Panc1 (cell line): ENCODE measurements at places on chromosomes 3 and 15.

DNA sequence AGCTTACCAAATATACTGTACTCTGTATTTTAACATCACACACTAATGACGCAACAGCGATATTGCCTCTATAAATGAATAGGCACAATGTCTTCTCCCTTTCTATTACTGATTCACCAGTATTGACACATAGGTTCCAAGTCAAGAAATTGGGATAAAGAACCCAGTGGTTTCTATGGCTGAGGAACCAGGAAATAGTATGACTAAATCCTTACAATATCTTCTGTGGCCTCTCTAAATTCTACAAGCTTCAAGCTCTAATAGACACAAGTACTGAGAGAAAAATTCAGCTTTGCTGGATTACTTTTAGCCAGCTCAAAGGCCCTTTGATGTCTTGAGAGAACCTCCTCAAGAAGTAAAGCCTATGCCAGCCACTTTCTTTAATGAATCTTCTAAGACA lies 162.5 kb downstream of the DPH6 start:
- DNase-seq, result no peak

GRCh38 chr3:194212161-194212844 lies 76.4 kb downstream of the HES1 start:
- DNase-seq, result no peak

- no peak for DNase-seq
These were observed 21.0 kb downstream of the PLXNB1 start for GRCh38 chr3:48408823-48409281.

GRCh38 chr15:70375006-70375431 lies 277.3 kb upstream of the TLE3 start:
- DNase-seq, result no peak

- DNase-seq, result no peak
These were observed 6.7 kb downstream of the ZDHHC3 start for GRCh38 chr3:44969154-44969827.

DNA sequence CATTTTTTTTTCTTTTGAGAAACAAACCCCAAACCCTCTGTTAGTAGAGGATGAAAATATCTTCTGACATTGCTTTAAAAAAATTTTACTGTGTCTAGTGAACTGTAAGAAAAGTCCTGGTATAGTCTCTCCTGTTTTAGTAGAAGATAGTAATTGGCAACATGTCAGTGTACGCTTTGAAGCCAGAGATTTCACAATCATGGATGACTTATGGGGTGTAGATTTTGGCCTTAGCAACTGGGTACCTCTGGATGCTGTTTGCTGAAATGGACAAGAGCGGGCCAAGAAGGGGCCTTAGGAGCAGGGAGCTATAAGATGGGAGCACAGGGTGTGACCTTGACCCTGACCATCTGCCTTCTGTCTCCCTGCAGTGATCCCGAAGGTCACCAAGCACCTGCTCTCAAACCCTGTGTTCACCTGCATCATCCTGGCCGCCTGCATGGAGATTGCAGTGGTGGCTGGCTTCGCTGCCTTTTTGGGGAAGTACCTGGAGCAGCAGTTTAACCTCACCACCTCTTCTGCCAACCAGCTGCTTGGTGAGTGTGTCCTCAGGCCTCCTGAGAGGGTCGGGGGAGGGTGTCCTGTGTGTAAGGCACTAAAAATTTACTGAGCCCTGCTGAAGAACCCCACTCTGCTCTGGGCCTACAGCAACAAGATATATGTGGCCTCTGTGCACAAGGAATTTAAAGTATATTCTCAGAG lies 266.7 kb downstream of the SLCO3A1 start:
- no peak for DNase-seq

- no peak for DNase-seq
These were observed 16.3 kb downstream of the SV2B start for GRCh38 chr15:91116113-91117067.

DNA sequence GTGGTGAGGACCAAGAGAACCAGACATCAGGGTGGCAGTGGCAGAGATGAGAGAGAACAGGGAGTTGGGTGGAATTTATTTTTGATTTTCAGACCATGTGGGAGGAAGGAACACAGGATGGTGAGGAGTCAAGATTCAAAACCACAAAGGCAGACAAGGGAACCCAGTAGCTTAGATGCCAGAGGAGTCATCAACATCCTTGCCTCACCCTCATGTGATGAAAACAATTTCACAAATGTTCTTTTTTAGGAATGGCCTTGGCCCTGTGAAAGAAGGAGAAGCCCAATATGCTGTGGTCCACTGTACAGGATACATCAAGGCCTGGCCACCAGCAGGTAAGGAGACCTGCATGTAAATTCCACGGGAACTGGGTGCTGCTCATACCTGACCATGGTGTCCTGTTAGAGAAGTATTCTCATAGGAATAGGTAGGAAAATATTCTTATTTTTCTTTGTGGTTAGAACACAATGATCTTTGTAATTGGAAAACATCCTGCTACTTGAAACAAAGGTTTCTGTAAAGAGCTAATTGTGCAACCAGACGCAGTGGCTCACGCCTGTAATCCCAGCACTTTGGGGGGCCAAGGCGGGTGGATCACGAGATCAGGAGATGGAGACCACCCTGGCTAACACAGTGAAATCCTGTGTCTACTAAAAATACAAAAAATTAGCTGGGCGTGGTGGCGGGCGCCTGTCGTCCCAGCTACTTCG lies 110.0 kb downstream of the ARNT2 start:
- DNase-seq, result no peak

DNA sequence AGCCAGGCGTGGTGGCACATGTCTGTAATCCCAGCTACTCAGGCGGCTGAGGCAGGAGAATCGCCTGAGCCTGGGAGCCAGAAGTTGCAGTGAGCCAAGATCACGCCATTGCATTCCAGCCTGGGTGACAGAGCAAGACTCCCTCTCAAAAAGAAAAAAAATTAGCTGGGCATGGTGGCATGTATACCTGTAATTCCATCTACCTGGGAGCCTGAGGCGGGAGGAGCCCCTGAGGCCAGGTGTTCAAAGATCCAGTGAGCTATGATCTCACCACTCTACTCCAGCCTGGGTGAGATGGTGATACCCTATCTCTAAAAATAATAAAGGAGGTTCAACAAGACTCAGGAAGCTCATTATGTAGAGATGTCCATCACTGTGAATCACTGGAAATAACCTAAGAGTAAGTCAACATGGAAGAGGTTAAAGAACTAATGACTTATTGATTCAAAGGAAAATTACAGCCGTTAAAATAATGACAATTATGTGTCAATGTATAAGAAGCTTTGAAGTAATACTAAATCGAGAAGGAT lies 19.8 kb upstream of the RAB7A start:
- DNase-seq, result no peak

DNA sequence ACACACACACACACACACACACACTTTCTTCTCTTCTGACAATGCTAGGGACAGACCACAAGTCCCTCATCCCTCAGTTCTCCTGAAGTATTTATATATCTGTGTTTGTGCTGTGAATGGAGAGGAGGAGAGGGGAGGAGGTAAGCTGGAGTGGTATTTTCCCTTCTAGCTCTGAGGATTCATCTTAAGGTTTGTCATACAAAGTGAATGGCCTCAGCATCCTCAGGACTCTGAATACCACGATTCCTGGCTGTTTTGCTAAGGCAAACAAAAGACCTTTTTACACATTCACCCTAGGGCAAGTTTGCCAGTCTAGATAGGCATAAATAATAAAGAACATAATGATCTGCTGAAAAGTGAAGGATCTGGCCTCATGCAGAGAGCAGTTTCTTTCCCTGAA lies 65.7 kb upstream of the CHMP2B start:
- DNase-seq, result no peak

- DNase-seq, result no peak
These were observed 251.0 kb upstream of the P2RY1 start for GRCh38 chr3:152583963-152584362.
